ENCODE measurements at places on chromosomes 7 and 10.

DNA sequence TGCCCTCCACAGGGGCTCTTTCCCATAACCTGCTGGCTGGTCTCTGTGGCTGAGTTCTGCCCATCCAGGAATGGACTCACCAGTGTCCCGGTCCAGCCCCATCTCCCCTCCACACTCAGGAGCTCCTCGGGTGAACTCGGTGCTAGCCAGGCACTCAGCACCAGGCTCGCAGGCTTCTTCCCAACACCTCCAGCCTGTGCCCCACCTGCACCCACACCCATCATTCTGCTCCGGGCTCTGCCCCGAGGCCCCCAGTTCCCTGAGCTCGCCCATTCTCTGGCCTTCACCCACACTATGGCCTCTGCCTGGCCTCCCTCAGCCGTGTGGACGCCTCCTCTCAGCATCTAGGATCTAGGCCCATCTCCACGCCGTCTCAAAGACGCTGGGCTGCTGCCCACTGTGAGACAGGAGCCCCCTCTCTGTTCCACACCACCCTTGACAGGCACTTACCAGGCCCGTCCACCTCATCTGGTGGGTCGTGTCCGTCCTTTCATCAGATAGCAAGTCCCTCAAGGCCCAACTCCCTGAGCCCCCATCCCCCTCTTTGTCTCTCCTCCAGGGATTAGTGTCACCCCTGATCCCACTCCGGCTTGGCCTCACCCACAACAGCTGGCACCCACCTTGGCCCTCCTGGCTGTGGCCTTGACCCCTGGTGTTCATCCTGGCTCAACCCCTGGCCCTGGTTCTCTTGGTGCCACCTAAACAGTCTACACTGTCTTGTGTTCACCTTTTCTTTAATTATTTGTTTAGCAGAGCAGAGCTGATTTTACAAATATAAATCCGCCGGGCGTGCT, 76.0 kb upstream of the FAM20C start:
- no peak for DNase-seq

DNA sequence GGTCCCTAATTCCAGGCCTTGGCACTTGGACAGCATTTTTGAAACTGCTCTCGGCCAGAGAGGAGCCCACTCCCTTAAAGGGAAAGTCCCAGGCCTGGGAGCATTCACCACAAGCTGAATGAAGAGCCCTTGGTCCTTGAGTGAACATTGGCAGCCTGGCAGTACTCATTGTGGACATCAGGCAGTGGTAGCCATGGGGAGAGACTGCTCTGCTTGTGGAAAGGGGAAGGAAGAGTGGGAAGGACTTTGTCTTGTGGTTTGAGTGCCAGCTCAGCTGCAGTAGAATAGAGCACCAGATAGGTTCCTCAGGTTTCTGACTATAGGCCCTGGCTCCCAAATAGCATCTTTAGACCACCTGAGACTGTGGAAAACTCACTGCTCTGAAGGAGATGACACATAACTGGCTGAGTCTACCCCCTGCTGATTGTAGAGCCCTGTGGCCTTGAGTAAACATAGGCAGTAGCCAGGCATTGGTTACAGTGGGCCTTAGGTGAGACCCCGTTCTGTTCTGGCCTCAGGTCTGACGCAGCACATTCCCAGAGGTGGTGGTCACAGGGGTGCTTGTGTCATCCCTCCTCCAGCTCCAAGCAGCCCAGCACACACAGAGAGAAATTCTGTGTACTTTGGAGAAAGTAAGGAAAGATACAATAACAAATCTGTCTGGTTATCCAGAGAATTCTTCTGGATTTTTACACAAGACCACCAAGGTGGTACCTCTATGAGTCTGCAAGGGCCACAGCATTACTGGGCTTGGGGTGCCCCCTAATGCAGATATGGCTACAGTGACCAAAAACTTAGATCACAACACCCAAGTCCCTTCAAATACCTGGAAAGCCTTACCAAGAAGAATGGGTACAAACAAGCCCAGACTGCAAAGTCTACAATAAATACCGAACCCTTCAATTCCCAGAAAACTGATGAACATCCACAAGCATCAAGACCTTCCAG, 153.8 kb downstream of the GNAI1 start:
- DNase-seq = peak; percentile 11

DNA sequence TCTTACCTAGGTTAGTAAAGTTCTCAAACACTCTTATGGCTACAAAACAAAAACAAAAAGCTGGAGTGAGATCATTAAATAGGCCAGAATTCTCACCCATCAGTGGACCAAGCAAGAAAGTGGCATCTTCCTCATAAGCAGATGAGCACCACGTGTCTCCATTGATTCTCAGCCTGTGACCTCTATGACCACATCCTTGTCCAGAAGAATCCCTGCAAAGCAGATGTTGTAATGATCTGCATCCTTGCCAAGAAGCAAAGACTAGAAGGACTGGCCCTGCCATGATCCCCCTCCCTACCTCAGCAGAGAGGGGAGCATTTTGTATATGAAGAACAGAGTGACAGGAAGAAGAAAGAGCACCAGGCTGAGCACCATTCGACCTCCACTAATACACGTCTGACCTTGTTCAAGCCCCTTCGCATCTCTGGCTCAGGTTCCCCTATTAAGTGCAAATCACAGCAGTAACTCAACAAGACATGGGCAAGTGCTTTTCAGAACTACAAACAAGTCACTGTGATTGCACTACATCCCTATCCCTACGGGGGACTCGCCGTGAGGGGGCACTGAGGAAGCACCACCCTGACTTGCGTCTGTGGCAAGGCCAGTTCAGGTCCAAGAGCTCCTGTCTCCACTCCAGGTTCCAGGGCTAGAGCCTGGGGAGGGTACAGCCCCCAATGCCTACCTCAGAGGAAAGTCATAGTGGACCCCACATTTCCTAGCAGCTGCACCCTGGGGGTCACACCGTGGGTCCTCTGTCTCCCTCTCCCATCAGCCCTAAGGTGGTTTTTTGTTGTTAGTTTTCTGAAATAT, 22.2 kb upstream of the RASSF4 start:
- DNase-seq = no peak

DNA sequence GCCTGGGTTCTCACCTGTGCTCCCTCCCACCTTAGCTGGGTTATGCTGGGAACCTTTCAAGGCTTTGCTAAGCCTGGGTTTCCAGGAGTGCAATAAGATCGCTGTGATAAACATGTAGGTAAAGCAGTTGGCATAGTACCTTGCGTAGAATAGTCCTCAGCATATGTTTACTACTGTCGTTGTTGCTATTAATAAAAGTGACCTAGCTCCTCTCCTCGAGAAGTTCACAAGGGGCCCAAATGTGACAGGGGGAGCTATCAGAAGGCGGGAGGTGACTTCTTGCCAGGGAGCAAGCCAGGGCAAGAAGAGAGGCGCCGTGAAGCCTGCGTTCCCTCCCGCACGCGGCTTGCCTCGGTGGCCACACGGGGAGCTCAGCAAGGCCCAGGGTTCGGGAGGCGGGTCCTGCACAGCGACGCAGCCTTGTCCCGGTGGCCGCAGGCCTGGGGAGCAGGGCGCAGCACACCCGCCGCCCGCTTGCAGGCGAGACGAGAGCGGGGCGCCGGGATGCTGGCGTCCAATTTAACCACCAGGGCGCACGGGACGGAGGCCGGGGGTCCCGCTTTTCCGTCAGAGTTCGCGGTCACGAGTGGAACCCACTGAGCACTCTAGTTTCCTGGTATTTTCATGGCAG, 106.2 kb downstream of the SNX10 start:
- no peak for DNase-seq

DNA sequence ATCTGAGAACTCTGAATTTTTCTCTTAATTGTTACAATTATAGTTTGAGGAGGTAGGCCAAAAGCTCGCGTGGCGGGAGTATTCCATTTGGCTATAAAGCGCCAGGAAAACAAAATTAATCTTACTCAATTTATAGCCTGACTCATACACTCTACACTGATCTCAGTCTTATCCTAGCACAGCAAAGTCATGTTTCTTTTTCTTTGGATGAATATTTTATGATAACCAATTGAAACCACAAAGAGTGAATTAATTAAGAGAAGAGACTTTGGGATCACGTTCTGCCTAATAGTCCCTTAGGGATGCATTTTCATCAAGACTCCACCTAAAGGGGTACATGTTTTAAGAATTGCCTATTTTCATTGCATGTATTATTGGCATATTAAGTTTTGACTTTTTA, 420.8 kb downstream of the HGF start:
- no peak for DNase-seq

DNA sequence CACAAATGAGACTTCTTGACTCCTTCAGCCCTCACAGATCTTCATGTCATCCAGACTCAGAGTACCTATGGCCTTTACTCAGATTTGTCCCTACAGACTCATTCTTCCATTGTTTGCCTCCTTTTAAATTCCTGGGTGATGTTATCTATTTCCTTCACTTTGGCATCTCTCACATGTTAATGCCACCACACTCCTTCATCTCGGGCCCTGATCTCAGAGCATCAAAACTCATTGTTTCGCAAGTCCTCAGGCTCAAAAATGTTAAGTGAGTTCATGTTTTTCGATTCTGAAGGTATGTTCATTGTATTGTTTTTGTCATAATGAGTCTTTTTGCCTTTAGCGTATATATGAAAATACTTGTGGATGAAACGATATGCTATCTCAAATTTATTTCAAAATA, 62.3 kb upstream of the AHR start:
- no peak for DNase-seq

DNA sequence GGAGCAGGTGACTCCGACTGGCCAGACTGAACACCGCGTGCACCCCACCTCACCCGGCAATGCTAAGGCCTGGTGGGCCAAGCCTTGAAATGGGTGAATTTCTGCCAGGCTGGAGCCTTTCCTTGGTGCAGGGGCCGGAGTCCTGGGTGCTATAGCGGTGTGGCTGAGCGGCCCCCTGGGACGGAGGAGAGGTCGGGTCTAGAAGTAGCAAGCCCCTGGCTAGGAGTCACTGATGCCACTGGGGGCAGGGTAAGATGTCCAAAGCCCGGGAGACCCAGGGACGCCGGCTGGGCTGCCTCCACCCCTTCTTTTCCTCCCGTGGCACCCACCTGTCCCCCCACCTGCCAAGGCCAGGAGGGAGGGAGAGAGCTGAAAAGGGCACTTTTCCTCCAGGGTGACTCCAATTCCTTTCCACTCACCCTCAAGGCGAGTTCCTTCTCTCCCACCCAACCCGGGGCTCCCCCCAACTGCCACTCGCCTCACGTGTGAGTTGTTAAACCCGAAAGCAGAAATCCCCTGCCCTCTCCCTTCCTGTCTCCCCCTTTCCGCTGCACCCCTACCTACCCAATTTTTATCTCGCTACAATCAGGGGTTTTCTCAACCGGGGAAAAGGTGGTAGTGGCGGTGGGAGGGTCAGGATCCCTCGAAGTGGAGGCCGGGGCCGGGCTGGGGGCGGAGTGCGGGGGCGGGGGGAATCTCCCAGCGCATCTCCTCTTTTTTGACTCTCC, 6.0 kb upstream of the GATA3 start:
- no peak for DNase-seq
